AG04449 (cell line): ENCODE measurements at places on chromosomes 5 and 9.
A peak's percentile ranks its signal among the peaks of the same experiment; 100 is the strongest.

DNA sequence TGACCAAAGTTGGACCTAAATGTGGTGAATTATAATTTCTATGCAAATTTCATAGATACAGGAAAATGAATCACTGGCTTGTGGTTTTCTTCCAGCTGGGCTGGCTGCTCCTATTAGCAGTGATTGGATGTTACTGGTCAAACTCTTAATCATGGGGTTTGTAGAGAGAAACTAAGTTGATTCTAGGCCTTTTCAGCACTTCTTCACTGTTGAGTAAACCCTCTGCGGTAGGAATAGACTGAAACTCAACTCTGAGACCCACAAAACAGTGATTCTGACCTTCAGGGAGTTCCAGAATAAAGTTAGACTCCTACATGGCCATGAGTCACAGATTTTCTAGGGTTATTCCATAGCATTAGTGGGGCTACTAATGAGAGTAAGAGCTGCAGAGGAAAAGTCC lies 47.9 kb upstream of the FKTN start:
- peak; percentile 47 for DNase-seq

- DNase-seq = no peak
These were observed 7.4 kb downstream of the CDK9 start for GRCh38 chr9:127793093-127793708.

GRCh38 chr5:157280927-157281326 lies 15.0 kb downstream of the CYFIP2 start:
- peak; percentile 42 for DNase-seq

GRCh38 chr9:21831841-21832509 lies 29.5 kb downstream of the MTAP start:
- peak; percentile 79 for DNase-seq

GRCh38 chr9:33850267-33850629 lies 33.3 kb downstream of the UBE2R2 start:
- no peak for DNase-seq
